DMS153 (cell line): ENCODE measurements at places on chromosomes 7 and 10.
A peak's percentile ranks its signal among the peaks of the same experiment; 100 is the strongest.

DNA sequence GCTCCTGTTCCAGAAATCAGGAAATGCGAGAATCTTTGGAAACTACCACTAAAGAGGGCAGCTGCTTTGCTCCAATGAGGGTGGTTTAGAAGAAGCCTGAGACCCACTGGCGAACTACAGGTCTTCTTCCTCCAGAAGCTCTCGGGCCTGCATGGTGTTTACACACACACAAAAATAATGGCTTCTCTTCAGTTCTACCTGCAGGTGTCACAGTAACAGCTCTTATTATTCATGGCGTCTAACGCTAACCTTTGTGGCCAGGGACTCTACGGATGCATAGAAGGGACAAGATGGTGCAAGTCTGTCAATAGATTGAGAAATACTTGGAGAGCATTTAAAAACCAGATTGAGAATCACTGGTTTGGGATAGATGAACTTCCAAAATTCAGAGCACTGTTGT lies 22.4 kb downstream of the GPR141 start:
- peak; percentile 61 for DNase-seq

- no peak for DNase-seq
Measured at GRCh38 chr10:35426657-35427056, 90.3 kb downstream of the CCNY start.

DNA sequence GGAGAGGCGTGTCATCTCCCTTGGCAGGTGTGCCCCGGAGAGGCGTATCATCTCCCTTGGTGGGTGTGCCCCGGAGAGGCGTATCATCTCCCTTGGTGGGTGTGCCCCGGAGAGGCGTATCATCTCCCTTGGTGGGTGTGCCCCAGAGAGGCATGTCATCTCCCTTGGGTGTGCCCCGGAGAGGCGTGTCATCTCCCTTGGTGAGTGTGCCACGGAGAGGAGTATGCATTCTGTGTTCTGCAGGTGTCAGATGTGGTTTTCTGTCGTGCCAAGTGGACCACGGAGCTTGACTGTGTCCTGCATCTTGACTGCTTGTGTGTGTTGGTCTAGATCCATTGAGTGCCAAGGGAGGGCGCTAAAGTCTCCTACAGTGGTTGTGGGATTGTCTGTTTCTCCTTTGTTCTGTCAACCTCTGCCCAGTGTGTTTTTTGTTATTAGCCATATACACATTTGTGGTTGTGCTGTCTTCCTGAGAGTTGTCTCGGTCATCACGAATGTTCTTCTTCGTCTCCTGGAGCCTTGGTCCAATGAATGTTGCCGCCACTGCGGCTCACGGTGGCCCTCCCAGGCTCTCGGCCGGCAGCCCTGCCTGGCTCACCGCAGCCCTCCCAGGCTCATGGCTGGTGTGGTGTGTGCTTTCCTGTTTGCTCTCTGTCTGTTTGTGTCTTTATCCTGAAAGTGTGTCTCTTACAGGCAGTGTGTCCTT lies 96.8 kb downstream of the INPP5A start:
- DNase-seq: no peak

- no peak for DNase-seq
Measured at GRCh38 chr7:3636131-3636860, 335.2 kb downstream of the SDK1 start.
